Right ventricle myocardium superior (tissue), 1 donor: ENCODE measurements at places on chromosomes 4 and X. TPM values are rescaled to one million over a fixed set of nuclear protein-coding genes. Genes with fewer than 3 reads are reported as not detected.

Gene AVPR2
- total RNA-seq: 4.1 TPM

Gene ADH6
- not detected for total RNA-seq

Gene TCEAL8
- 34.2 TPM for total RNA-seq

Gene LGI2
- total RNA-seq: 2.3 TPM

Gene PWWP3B
- 9.2 TPM for total RNA-seq

Gene GAB1
- 72.5 TPM for total RNA-seq

Gene HSD17B13
- total RNA-seq: 0.32 TPM

Gene IL13RA2
- not detected for total RNA-seq

Gene TENT5D
- total RNA-seq: not detected

Gene BMP2K
- total RNA-seq: 25.1 TPM

Gene C1GALT1C1
- total RNA-seq: 17.1 TPM

Gene BEX1
- total RNA-seq: 0.97 TPM

Gene AFF2
- 0.24 TPM for total RNA-seq

Gene VCX2
- total RNA-seq: not detected

Gene TMEM31
- not detected for total RNA-seq

Gene TMSB15A
- not detected for total RNA-seq

Gene SMIM43
- not detected for total RNA-seq

Gene SPON2
- 15.6 TPM for total RNA-seq

Gene BEX5
- 0.97 TPM for total RNA-seq

Gene BEX3
- 164 TPM for total RNA-seq

Gene CT45A1
- not detected for total RNA-seq

Gene MAP9
- total RNA-seq: 5.3 TPM

Gene N4BP2
- 3.9 TPM for total RNA-seq

Gene PROM1
- total RNA-seq: 2.1 TPM

Gene CT47B1
- total RNA-seq: not detected
